A375 (cell line): ENCODE measurements at places on chromosomes 5 and 9. TPM values are rescaled to one million over a fixed set of nuclear protein-coding genes. Genes with fewer than 3 reads are reported as not detected.

FOXD4L4 gene
- total RNA-seq: 0.03 TPM in 1 of 2 replicates, not detected in the other

PCDHA5 gene
- 2.5 and 3.0 TPM in 2 replicates for total RNA-seq

DBH gene
- total RNA-seq: not detected in 2 replicates

SPINK1 gene
- not detected in 2 replicates for total RNA-seq

PPIC gene
- 13.7 and 14.8 TPM in 2 replicates for total RNA-seq

SUB1 gene
- 200 and 300 TPM in 2 replicates for total RNA-seq

PTPDC1 gene
- 8.4 and 8.8 TPM in 2 replicates for total RNA-seq

MOB3B gene
- total RNA-seq: 0.08 TPM in 1 of 2 replicates, not detected in the other

SH3TC2 gene
- total RNA-seq: 37.6 and 39.3 TPM in 2 replicates

LMNB1 gene
- total RNA-seq: 129 and 144 TPM in 2 replicates
